ENCODE measurements at places on chromosomes 6 and 20. TPM values are rescaled to one million over a fixed set of nuclear protein-coding genes. Genes with fewer than 3 reads are reported as not detected.

ADGRF5 gene
- polyA plus RNA-seq: 0.50 TPM

VGLL2 gene
- not detected for polyA plus RNA-seq

FAM83C gene
- polyA plus RNA-seq: not detected

ISM1 gene
- polyA plus RNA-seq: 2.0 TPM

DEFB132 gene
- polyA plus RNA-seq: not detected

GPRC6A gene
- not detected for polyA plus RNA-seq

FHL5 gene
- polyA plus RNA-seq: 106 TPM

CST1 gene
- polyA plus RNA-seq: not detected

OR2B6 gene
- polyA plus RNA-seq: not detected

WFDC5 gene
- not detected for polyA plus RNA-seq

EPPIN gene
- polyA plus RNA-seq: not detected
